ENCODE measurements at places on chromosomes 1 and 21.

DNA sequence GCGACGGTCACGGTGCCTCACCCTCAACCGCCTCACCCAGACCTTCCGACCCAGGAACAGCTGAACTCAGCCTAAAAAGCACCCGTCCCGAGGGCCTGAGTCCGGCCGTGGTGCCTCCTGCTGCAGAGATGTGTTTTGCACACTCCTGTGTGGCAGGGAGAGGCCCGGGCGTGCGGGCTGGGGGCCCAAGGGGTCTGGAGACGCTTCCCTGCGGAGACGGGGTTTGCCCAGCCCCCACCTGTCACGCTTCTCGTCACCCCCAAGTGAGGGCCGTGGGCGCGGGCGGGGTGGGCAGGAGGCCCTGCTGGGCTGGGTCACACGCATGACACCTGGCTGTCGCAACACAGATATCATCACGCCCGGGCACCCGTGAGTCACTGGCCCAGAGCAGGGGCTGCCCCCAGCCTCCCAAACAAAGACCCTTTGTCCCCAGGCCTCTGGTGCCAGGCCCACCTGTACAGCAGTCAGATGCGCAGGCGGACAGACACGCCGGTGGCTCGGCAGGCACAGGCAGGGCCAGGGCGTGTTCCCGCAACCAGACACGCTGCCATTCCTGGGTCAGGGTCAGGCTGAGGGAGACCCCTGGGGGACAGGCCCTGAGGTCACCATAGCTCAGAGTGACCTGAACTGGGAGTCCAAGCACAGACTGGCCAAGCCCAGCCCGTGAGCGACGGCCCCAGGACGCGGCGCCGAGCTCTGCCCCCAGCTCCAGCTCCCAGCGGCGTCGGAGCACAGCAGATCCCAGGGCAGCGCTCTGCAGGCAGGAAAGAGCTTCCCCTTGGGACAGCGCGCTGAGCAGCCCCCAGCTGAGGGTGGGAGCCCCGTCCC, 6.1 kb downstream of the B3GALT6 start:
- no peak for DNase-seq

DNA sequence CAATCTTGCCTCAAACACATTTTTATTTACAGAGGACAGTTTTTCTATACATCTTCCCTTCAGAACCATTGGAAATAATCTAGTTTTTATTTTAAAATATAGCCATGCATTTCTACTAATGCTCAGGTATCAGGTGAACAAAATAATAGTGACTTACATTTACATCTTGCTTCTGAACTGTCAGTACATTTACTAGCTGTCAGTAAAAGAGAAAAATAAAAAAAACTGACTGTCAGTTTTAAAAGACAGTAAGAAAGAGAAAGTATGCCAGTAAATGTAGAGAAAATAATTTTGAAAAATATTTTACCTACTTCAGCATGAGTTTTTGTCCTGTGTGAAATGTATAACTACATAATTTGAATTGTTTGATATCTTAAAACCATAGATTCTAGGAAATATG, 33.5 kb downstream of the USH2A start:
- no peak for DNase-seq

DNA sequence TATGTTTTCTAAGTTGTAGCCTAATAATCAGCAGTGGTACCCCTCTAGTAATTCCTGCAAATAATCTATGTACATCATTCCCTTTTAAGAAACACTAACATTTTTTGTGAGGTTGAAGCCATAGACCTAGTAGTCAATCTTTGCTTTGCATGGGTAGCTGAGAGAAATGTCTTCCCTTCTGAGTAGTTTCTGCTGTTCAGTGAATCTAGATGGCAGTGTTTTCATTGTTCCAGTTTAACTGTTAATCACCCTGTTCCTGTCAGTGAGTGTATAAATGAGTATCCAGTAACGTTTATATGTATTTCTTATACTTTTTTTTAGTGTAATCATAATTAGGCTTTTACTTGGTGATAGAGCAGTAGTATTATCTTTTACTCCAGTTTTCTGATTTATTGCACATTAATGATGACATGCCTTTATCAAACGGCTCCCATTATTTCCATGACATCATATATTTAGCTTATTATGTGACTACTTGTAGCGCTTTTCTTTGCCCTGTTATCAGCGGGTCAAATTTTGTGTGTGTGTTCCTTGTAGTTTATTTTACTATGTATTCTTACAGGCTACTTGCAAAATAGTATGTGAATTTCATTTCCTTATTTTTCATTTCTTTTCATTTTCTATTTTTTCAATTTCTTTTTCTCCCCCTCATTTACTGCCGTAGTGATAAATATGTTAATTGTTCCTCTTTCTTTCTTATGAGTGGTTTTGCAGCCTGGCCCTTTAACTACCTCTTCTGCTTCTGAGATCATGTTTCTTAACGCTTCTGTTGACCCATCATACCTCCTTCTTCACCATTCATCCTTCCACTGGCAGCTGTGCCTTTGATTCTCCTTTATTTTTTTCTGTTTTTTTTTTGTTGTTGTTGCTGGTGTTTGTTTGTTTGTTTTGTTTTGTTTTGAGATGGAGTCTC, 18.8 kb downstream of the CEP350 start:
- DNase-seq = no peak

DNA sequence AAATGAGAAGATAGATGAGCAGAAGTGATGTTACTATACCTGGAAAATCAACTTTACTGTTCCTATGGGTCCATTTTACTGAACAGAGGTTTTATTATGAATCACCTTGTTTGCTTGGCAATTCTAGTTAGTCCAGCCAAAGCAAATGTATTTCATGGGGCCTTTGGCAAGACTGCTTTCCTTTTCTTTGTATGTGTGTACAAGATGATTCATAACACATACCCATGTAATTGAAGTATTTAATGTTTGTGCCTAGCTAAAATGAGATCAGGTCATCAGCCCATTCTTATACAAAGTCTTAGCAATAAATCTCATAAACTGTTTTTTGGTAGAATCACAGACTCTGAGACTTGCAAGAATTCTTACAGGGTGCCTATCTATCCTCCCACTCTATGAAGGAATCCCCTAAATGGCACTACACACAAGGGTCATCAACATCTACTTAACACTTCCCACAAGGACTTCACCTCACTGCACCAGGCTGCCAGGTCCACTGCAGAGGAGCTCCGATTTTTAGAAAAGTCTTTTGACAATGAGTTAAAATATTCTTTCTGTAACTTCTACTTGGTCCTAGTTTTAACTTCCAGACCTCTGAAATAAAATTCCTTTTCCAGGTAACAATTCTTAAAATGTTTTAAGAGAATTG, 58.5 kb downstream of the LPAR3 start:
- no peak for DNase-seq

- no peak for DNase-seq
These were observed 60.8 kb downstream of the BCAR3 start for GRCh38 chr1:93620841-93621210.

DNA sequence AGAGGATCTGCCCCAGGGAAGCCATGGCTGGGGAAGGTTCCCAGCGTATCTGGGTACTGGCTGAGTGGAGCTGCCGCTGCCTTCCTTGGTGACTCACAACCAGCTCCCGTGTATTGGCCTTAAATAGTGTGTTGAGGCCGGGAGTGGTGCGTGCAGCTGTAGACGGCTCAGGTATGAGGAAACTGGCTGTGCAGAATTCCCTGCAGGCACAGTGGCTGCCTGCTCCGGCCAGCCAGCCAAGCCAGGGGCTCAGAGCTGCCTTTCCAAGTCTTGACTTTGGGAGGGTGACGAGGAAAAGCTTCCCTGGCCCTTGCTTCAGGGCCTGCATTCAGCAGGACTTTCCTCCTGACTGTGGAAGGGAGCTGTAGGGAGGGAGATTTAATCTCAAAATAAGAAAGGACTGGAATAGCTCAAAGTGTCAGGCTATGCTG, at the start of gene VTCN1:
Gene VTCN1 (minus strand): TSS at position 97 of the 431 bp plus-strand sequence. CDS start 72 bp downstream, at position 25.
- DNase-seq = no peak

DNA sequence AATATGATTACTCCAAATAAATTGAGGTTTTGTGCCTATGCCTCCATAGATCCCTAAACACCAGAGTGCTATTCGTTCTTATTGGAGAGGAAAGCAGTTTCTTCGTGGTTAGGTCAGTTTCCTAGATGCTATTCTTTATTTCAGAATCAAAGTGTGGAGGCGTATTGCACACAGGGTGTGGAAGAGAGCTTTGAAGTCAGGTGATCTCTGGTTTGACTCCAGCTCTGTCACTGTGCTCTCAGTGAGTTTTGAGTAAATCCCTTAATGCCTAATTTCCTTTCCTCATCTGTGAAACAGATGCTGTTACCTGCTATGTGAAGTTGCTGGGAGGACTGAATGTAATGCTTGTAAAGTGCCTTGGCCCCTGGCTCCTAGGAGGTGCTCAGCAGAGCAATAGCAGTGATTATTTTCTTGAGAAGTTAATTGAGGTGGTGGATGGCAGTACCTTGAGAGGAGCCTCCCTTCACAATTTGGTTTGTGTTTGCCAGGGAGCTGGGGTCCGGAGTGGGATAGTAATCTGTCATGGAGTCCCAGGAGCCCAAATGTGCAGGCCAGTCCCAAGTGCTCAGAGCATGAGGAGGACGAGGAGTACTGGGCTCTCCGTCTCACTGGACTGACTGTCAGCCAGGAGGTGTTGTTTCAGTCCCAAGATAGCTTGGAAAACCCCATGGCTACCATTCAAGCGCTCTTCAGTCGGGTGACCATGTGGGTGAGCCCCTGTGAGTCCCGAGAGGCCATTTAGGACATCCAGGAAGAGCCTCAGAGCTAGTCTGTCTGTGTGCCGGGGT, 14.9 kb downstream of the NTPCR start:
- no peak for DNase-seq

GRCh38 chr1:3155056-3155925, 86.3 kb downstream of the PRDM16 start:
- DNase-seq = no peak

DNA sequence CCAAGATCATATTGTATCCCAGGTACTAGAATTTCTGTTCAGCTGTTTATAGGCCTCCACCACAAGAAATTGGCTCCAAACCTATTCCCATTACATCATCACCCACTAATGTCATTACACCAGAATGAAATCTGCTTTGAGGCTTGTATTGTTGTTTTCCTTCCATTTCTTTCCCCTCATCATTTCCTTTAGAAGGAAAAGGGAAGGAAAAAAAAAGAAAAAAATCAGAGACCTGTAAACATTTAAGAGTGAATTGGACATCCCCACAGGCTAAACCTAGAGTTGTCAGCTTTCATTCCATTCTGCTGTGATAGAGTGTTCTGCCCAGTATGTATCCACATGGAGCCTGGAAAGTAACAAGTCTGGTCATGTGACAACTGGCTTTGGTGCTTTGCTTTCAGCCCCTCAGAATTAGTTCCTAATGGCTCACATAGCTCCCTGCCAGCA, 44.6 kb downstream of the NFYC start:
- no peak for DNase-seq

GRCh38 chr1:50023292-50024159, at the start of gene AGBL4:
TSS of gene AGBL4 (minus strand) at chr1:50023954.
- DNase-seq = no peak

DNA sequence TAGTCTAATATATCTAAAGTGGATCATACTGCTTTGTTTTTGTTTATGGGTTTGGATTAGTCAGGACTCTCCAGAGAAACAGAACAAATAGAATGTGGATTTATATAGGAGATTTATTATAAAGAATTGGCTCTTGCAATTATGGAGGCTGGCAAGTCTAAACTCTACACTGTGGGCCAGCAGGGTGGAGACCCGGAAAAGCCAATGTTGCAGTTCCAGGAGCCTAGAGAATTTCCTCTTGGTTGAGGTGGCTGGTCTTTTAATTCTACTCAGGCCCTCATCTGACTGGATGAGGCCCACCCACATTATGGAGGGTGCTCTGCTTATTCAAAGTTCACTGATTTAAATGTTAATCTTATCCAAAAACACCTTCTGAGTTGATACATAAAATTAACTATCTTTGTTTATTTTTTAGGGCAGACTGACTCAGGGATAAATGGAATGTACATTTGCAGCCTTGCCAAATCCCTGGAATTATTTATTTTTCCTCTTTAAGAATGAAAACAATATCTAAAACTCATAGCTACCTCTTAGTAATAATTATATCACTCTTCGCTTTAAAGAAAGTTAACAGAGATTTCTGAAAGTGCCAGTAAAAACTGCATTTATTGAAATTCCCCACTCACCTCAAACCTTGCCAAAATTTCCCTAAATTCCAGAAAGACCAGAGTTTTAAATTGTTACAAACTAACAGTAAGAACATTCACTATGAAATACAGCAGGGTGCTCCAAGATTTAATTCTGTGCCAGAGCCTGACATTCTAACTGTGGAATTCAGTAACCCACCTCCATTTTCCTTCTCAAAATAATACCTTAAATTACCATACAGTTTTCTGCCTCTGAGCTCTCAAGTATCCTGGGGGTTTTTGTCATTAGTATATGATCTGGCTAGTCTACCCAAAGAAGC, 36.6 kb upstream of the SSX2IP start:
- DNase-seq = no peak

DNA sequence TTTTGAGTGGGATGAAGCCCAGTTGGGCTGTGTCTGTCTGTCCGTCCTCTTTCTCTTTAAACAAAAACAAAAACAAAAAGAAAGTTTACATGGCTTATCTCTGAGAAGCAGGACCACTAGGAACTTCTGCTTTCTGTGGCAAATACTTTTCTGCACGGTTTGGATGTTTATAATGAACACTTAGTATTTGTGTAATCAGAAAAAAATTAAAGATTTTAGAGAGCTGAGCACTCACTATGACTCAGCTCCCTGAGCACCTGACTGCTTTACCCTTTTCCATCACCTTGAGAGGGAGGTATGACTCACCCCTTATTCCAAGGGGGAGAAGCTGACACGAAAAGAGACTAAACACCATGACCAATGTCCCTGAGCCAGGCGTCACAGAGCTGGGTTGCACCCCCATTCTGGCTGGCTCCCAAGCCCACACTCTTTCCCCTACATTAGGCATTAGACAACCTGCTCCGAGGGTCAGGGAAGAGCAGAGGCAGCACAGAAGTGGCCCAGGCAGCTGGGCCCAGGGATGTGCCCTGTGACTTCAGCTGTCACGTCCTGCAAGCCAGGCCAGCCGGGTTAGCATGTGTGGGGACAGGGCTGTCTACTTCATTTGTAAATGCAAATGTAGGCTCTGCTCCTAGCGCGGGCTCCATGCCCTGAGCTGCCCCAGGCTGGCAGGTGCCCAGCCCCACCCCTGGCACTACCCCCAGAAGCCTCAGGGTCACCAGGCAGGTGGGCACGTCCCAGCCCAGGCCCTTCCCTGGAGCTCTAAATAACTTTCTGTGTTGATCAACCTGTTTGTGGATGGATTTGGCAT, 30.4 kb downstream of the RAP1GAP start:
- DNase-seq = no peak

DNA sequence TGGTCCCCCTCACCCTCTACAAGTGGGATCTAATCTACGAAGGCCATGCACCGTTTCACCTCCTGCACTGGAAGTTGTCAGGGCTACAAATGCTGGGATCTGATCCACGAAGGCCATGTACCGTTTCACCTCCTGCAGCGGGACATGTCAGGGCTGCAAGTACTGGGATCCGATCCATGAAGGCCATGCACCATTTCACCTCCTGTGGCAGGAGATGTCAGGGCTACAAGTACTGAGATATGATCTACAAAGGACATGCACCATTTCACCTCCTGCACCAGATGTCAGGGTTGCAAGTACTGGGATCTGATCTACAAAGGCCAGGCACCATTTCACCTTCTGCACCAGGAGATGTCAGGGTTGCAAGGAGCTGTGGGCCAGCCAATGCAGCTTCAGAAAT, 7.0 kb downstream of the ALDH4A1 start:
- no peak for DNase-seq

All from stimulated activated CD8-positive, alpha-beta memory T cell treated with anti-CD3 and anti-CD28 coated beads, Interleukin-4, amount 100 ng/mL, for 4 hours (primary cell).